ENCODE measurements at places on chromosomes 11 and 22. TPM values are rescaled to one million over a fixed set of nuclear protein-coding genes. Genes with fewer than 3 reads are reported as not detected.

Gene ANO5
- 4.2 TPM for total RNA-seq

Gene IL17RA
- total RNA-seq = 26.8 TPM

Gene TRPM5
- 0.25 TPM for total RNA-seq

Gene OVCH2
- 2.5 TPM for total RNA-seq

Gene MYRF
- 36.3 TPM for total RNA-seq

Gene GNG3
- not detected for total RNA-seq

DNA sequence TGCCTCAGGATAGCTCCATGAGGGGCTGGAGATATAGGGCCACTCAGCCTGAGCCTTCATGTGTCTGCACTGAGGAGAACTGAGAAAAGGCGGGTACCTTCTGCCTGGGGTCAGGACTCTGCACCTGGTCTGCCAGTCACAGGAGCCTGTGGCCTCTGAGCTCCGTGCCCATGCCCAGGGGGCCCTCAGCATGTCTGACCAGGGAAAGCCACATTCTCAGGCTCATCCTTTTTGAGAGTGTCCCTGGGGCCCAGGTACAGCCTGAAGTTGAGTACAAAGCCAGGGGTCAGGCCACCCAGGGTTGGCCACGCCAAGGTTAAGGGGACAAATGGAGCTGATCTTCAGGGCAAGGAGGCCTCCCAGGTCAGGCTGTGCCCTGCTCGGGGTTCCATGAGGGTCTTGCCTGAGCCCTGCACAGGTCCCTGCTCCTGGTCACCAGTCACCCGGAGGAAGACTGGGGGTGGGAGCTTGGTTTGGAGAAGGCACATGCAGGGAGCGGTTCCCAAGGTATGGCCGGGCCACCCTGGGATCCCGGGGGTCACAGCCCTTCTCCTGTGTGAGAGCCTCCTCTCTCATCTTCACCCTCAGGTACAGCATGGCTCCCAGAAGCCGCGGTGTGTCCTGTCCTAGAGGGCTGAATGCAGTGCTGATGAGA is 6.0 kb downstream of the DENND6B start:
- peaks cover 2% of the 10 kb centered on the region for H3K4me1 ChIP-seq
- H3K4me3 ChIP-seq = no peak overlapping the region
- no peak for DNase-seq
- H3K27me3 ChIP-seq = no peaks in the 10 kb centered on the region

DNA sequence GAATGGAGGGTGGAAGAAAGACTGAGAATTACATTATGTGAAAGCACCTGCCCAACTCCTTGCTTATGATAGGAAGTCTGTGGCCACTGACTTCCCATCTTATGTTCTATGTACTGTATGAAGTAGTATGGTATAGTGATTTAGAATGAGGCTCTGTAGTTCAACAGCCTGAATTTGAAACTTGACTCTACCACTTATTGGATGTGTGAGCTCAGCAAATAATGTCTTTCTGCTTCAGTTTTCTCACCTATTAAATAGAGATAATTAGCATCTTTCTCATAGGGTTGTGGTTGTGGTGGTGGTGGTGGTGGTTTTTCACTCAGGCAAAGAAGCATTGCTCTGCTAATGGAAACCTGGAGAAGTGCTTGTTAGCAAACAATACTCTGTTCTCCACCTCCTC is 121.6 kb downstream of the PAX6 start:
- no peaks in the 10 kb centered on the region for H3K4me1 ChIP-seq
- H3K27ac ChIP-seq = no peak overlapping the region
- H3K36me3 ChIP-seq = no peaks in the 10 kb centered on the region

GRCh38 chr11:69151836-69152235 is 3.9 kb upstream of the SMIM38 start:
- no peaks in the 10 kb centered on the region for H3K36me3 ChIP-seq
- no peaks in the 10 kb centered on the region for H3K4me1 ChIP-seq
- H3K4me3 ChIP-seq = no peak overlapping the region
- no peak overlapping the region for H3K27ac ChIP-seq
- peak; percentile 42 for DNase-seq
- H3K27me3 ChIP-seq = no peaks in the 10 kb centered on the region

- H3K4me3 ChIP-seq = no peak overlapping the region
- H3K36me3 ChIP-seq = no peaks in the 10 kb centered on the region
- no peak for DNase-seq
- no peaks in the 10 kb centered on the region for H3K4me1 ChIP-seq
- H3K27ac ChIP-seq = no peak overlapping the region
Measured at GRCh38 chr11:17611049-17611448, 64.0 kb downstream of the OTOG start.

- H3K27ac ChIP-seq = no peak overlapping the region
- DNase-seq = no peak
- no peaks in the 10 kb centered on the region for H3K27me3 ChIP-seq
- H3K4me1 ChIP-seq = no peaks in the 10 kb centered on the region
Measured at GRCh38 chr11:121611242-121611641, 158.5 kb upstream of the SORL1-AS1 start.

GRCh38 chr11:96314326-96315020 is 28.5 kb downstream of the MAML2 start:
- DNase-seq = no peak
- H3K4me3 ChIP-seq = no peak overlapping the region
- peaks cover 9% of the 10 kb centered on the region for H3K4me1 ChIP-seq
- H3K27me3 ChIP-seq = no peaks in the 10 kb centered on the region
- H3K27ac ChIP-seq = no peak overlapping the region
- H3K36me3 ChIP-seq = peaks cover 3% of the 10 kb centered on the region

- no peak overlapping the region for H3K27ac ChIP-seq
- no peaks in the 10 kb centered on the region for H3K36me3 ChIP-seq
- no peak overlapping the region for H3K4me3 ChIP-seq
- no peaks in the 10 kb centered on the region for H3K4me1 ChIP-seq
Measured at GRCh38 chr11:26607725-26608506, 35.9 kb upstream of the MUC15 start.

GRCh38 chr11:60887556-60887955 is 18.8 kb downstream of the PRPF19 start:
- H3K4me3 ChIP-seq = no peak overlapping the region
- H3K27ac ChIP-seq = no peak overlapping the region
- H3K36me3 ChIP-seq = no peaks in the 10 kb centered on the region
- no peaks in the 10 kb centered on the region for H3K4me1 ChIP-seq
- DNase-seq = no peak

DNA sequence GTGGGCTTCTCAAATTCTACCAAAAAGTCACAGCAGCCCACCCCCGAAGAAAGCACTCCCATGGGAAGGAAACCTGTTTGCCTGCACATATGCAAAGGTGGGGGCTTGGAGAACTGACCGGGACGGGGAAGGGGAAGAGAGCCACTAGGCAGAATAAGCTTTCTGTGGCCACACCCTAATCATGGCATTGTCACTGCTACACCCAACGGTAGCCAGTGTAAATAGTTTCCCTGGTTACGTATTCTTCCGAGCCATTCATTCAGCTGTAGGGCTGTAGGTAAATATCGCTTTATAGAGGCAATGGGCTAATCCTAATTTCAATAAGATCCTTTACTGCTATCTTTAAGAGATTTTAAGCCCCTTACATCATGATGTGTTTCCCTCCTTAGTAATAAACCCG is 61.7 kb downstream of the PRDM11 start:
- H3K4me3 ChIP-seq = no peak overlapping the region
- no peak overlapping the region for H3K27ac ChIP-seq
- H3K36me3 ChIP-seq = peaks cover 10% of the 10 kb centered on the region
- no peaks in the 10 kb centered on the region for H3K27me3 ChIP-seq

DNA sequence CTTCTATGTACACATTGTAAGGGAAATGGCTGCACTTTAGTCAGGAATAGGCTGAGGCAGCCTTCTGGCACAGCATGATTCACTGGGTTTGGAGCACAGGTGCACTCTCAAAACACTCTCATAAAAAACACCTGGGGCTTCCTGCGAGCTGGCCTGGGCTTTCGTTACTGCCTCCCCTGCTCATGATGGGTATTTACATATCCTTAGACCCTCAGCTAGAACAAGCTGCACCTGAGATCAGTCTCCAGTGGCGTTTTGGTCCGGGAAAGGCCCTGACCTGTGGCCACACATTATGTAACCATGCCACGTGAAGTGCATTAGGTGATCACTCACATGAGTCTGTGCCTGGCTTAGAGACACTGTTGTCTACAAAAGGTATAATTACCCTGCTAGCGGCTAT is 321.7 kb downstream of the TMEM135 start:
- H3K27ac ChIP-seq = no peak overlapping the region
- no peaks in the 10 kb centered on the region for H3K36me3 ChIP-seq
- no peaks in the 10 kb centered on the region for H3K4me1 ChIP-seq

DNA sequence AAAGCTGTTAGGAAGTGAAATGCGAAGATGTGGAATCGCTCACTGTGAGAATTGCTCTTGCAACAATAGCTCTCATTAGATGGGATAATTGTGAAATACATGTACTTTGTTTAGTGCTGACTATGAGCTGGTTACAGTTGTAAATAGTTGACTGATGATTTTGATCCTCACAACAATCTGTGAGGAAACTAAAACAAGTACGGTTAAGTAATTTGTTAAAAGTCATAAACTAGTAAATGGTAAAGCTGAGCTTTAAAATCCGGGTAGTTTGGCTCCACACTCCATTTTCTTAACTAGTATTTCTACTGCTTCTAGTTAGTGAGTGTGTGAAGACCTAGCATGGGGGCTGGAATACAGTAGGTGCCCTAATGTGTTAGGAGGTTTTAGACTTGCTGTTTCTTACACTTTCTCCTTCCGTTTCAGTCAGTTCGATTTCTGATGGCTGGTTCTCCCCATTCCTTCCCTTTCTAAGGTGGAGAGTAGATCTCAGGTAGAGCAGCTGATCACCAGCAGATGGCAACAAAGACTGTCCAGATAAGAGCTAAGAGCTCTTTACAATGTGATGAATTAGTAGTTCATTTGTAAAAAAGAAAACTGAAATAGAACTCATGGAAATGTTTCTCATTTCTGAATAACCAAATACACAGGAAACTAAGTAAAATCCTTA is 16.3 kb upstream of the CYP2R1 start:
- H3K36me3 ChIP-seq = no peaks in the 10 kb centered on the region
- DNase-seq = peak; percentile 73
- no peaks in the 10 kb centered on the region for H3K4me1 ChIP-seq
- H3K4me3 ChIP-seq = no peak overlapping the region
- no peak overlapping the region for H3K27ac ChIP-seq

- H3K27ac ChIP-seq = peak overlapping the region; percentile 98
- no peak for DNase-seq
- H3K36me3 ChIP-seq = no peaks in the 10 kb centered on the region
- peaks cover 9% of the 10 kb centered on the region for H3K4me1 ChIP-seq
- H3K4me3 ChIP-seq = peak overlapping the region; percentile 98
- H3K27me3 ChIP-seq = no peaks in the 10 kb centered on the region
Measured at GRCh38 chr11:83158357-83158786, 1.4 kb downstream of the PCF11 start.

GRCh38 chr22:37077802-37078448 is 26.4 kb downstream of the KCTD17 start:
- no peaks in the 10 kb centered on the region for H3K36me3 ChIP-seq
- H3K27ac ChIP-seq = no peak overlapping the region
- DNase-seq = peak; percentile 74

GRCh38 chr11:39268176-39268690 is 2191.2 kb downstream of the LRRC4C start:
- no peak overlapping the region for H3K4me3 ChIP-seq
- no peak for DNase-seq
- no peaks in the 10 kb centered on the region for H3K4me1 ChIP-seq
- H3K36me3 ChIP-seq = no peaks in the 10 kb centered on the region
- no peak overlapping the region for H3K27ac ChIP-seq
- no peaks in the 10 kb centered on the region for H3K27me3 ChIP-seq

- H3K4me3 ChIP-seq = no peak overlapping the region
- no peak for DNase-seq
- H3K36me3 ChIP-seq = no peaks in the 10 kb centered on the region
- H3K27me3 ChIP-seq = no peaks in the 10 kb centered on the region
- H3K4me1 ChIP-seq = no peaks in the 10 kb centered on the region
Measured at GRCh38 chr11:87007963-87008362, 29.8 kb upstream of the TMEM135 start.

DNA sequence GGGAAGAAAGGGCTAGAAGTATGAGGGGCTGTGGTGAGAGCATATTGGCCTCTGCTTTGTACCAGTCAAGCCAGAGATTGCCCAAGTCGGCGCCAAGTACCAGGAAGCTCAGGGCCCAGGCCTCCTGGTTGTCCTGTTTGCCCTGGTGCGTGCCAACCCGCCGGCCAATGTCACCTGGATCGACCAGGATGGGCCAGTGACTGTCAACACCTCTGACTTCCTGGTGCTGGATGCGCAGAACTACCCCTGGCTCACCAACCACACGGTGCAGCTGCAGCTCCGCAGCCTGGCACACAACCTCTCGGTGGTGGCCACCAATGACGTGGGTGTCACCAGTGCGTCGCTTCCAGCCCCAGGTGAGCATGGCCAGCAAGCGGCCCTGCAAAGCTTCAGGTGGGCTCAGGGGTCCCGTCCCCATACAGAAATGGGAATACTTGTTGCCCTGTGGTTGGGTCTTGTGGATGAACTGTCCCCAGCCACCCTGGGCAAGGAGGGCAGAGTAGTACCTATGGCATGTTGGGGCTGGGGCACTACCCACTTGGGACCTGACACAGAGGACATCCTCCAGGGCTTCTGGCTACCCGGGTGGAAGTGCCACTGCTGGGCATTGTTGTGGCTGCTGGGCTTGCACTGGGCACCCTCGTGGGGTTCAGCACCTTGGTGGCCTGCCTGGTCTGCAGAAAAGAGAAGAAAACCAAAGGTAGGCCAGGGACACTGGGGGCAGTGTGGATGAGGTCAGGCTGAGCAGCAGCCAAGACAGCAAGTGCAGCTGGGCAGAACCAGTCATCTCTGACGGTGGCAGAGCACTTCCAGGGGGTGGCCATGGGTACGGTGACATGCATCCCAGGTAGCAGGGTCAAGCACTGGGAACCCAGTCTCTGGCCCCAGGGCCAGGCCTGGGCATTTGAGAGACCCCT is 2.1 kb downstream of the TMEM25 start:
- no peak overlapping the region for H3K4me3 ChIP-seq
- peaks cover 25% of the 10 kb centered on the region for H3K4me1 ChIP-seq
- no peaks in the 10 kb centered on the region for H3K27me3 ChIP-seq

- no peak overlapping the region for H3K4me3 ChIP-seq
- no peaks in the 10 kb centered on the region for H3K27me3 ChIP-seq
- no peak overlapping the region for H3K27ac ChIP-seq
- DNase-seq = no peak
- no peaks in the 10 kb centered on the region for H3K4me1 ChIP-seq
Measured at GRCh38 chr11:121153472-121153871, 52.4 kb downstream of the TECTA start.

GRCh38 chr11:11125618-11126017 is 227.4 kb downstream of the CSNK2A3 start:
- H3K27me3 ChIP-seq = no peaks in the 10 kb centered on the region
- H3K27ac ChIP-seq = no peak overlapping the region
- DNase-seq = no peak

DNA sequence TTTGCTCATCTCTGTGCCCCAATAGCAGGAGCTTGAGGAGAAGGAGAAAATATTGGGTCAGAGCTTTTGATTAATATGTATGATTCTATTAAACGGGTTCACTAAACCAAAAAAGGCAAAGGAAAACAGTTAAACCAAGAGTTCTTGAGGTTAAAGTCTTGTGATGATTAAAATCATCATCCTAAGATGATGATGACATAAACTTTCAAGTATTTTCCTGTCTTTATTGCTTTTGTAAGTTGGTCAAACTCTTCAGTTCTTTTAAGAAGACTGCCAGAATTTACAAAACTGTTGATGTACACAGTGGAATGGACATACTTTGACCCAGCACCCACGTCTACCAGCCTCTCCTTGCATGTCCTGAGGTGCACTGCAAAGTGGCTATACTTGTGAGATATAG is 41.0 kb downstream of the FDX1 start:
- H3K36me3 ChIP-seq = no peaks in the 10 kb centered on the region
- no peak overlapping the region for H3K27ac ChIP-seq
- H3K4me1 ChIP-seq = no peaks in the 10 kb centered on the region
- no peak for DNase-seq
- H3K27me3 ChIP-seq = no peaks in the 10 kb centered on the region
